Cardiac atrium fibroblast (primary cell): ENCODE measurements at places on chromosomes 4 and X. TPM values are rescaled to one million over a fixed set of nuclear protein-coding genes. Genes with fewer than 3 reads are reported as not detected.

Gene CYTL1
- total RNA-seq: not detected in 2 replicates

Gene CLCN5
- total RNA-seq: 8.5 and 9.9 TPM in 2 replicates

Gene P2RY10
- total RNA-seq: not detected in 2 replicates

Gene CT45A1
- not detected in 2 replicates for total RNA-seq

Gene RASL11B
- total RNA-seq: 0.36 TPM in 1 of 2 replicates, not detected in the other
